ENCODE measurements at places on chromosomes 5 and 9. TPM values are rescaled to one million over a fixed set of nuclear protein-coding genes. Genes with fewer than 3 reads are reported as not detected.
A peak's percentile ranks its signal among the peaks of the same experiment; 100 is the strongest.

GRCh38 chr5:131615957-131616356 is 19.1 kb downstream of the RAPGEF6 start:
- DNase-seq: no peak

MZB1 gene
- total RNA-seq: 200 TPM

DNA sequence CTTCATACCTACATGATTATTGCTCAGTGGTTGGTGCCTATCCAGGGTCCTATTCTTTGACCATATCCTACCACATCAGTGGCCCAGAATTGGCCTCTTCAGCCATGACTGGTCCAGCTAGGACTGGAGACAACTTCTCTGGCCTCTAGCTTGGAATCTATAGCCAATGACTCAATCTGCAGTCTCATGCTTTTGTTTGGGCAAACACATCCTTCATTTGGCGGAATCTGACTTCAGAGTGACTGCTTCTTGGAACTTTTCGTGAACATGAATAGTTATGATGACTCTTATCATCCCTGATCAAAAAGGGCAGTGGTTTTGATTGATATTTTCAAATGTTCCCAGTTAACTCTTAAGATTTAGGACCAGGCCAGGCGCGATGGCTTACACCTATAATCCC is 134.1 kb downstream of the PAPPA start:
- no peak for DNase-seq

DNA sequence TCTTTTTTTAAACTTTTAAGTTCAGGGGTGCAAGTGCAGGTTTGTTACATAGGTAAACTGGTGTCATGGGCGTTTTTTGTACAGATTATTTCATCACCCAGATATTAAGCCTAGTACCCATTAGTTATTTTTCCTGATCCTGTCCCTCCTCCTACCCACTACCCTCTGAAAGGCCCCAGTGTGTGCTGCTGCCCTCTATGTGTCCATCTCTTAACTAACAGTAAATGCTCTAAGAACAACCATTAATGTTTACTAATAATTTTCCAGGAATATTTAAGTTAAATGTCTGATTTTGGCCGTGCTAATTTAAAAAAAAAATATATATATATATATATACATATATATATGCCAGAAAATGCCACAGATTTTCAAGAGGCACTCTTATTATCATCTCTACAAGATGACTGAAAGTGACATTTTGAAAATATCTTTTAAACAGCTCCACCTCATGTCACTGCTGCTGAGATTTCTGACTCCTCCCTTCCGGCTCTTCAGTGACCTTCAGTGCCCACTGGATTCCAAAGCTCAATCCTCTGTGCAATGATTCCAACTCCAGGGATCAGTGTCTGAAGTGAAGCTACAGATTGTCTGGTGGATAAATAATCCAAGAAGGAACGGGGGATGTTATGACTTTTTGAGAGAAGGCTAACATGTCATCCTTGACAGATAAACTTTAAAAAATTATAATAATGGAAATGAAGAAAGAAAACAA is 46.7 kb upstream of the HNRNPA0 start:
- no peak for DNase-seq

DNA sequence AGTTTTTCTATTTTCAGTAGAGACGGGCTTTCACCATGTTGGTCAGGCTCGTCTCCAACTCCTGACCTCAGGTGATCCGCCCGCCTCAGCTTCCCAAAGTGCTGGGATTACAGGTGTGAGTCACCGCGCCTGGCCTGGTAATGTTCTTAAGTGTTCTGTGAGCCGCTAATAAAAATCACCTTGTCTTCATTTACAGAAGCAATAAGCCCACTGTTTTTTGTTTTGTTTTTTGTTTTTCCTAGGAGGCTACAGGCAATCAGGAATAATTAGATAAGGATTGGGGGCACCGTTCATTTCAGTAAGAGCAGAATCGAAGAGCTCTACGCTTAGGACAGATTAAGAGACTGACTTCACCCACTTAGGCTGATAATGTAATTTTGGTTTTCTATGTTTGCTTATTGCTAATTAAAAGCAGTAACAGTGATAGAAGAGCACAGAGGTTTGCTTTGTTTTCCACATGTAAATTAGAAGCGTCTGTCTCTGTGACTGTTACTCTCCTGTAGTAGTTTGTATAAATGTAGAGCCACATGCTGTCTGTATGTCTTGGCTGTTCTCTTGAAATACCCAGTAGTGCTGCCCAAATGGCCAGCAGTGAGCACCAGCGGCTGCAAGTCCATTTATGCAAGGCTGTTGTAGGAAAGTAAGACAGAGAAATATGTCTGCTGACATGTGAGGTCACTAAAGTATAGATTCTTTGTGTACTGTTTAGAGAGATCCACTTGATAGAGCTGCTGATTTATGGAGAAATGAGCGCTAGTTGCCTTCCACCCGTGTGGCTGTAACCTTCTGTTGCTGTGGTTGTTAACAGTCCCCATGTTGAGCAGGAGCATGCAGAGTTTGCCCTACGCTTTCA is 30.5 kb downstream of the TRIO start:
- DNase-seq: no peak

DNA sequence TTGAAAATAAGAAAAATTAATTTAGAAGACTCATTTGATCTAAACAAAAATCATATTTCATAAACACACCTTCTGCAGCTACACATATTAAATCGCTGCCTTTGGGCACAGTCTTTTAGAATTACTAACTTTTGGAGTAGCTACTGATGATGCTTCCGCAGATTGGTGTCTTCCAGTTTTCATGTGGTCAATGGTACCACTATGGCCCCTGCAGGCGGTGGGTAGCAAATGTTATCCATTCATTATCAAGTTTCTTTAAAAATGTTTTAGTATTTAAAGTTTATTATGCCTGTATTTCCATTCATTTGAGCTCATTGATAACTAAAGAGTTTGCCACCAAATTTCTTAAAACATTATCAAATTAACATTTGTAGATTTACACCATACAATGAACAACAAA is 122.9 kb upstream of the GRAMD2B start:
- DNase-seq: no peak

- no peak for DNase-seq
Measured at GRCh38 chr5:109805472-109805871, 115.7 kb downstream of the MAN2A1 start.

DNA sequence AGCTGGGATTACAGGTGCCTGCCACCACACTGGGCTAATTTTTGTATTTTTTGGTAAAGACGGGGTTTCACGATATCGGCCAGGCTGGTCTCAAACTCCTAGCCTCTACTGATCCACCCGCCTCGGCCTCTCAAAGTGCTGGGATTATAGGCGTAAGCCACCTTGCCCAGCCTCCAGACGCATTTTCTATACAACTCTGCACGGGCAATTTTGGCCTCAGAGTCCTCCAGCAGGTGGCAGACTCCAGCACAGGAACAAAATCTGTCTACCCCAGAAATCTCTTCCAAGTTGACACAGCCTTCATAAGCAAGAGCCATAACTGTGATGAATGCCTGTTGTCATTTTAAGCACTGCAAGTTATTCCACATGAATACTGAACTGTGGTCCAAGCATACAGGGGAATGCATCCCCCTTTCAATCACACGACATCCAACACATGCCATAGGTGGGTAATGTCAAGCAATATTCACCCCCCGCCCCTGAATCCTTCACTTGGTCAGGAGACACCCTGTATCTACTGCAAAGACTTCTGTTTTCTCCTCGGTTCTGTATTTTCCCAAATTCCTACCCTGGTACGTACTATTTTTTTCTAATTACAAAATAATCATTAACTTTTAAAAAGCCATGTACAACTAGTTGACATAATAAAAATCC is 50.8 kb downstream of the ALDH7A1 start:
- DNase-seq: no peak

FANCC gene
- total RNA-seq: 11.3 TPM

DNA sequence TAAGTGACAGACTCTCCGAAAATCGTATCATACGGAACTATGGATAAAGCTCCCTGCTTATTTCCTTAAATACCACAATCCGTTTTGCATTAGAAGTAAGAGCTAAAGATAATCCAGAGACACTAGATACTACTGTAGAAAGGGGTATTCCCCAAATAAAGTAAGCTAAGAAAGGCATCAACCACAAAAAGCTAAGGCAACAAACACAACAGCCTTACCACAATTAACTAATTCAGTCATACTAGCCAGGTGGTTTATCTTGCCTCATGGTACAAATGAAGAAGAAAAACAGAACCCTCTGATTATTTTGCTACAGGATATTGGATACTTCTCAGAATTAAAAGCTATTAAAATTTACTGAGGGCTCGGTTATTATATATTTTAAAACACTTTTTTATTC is 14.1 kb downstream of the ERP44 start:
- DNase-seq: peak; percentile 71

PCDHGA6 gene
- total RNA-seq: 0.32 TPM

FLT4 gene
- total RNA-seq: 0.27 TPM

DNA sequence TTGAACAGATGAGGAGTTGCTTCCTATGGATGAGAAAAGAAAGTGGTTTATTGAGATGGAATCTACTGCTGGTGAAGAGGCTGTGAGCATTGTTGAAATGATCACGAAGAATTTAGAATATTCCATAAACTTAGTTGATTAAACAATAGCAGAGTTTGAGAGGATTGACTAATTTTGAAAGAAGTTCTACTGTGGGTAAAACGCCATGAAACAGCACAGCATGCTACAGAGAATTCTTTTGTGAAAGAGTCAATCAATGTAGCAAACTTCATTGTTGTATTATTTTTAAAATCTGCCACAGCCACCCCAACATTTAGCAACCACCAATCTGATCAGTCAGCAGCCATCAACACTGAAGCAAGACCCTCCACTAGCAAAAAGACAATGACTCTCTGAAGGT is 309.1 kb downstream of the SPOCK1 start:
- no peak for DNase-seq

DNA sequence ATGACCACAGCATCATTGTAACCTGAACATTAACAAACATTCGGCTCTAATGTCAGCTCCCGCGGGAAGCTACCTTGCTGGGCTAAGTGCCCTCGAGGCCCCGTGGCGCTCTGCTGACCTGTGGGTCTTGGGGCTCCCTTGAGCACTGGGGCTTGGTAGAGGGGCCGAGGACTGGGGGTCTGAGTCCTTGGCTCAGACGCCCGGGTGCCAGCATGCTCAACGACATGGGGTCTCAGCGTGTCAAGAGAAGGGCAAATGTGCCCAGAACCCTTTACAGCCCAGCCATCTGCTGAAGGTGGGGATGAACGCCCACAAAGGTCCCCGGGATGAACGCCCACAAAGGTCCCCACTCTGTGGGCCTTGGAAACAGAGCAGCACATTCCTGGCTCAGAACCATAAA is 39.7 kb upstream of the SARDH start:
- no peak for DNase-seq

DNA sequence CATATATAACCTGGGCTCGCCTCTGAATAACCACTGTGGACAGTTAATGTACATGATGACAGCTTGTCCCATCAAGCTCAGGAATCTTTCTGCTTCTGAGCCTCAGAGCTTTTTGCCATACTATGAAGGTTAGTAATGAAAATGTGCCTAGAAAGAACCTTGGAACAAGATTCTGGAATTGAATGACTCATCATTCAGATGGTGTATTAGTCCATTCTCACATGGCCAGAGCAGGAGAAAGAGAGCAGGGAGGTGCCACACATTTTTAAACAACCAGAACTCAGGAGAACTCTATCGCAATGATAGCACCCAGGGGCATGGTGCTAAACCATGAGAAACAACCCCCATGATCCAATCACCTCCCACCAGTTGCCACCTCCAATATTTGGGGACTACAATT is 542.1 kb downstream of the PRR16 start:
- DNase-seq: no peak

DNA sequence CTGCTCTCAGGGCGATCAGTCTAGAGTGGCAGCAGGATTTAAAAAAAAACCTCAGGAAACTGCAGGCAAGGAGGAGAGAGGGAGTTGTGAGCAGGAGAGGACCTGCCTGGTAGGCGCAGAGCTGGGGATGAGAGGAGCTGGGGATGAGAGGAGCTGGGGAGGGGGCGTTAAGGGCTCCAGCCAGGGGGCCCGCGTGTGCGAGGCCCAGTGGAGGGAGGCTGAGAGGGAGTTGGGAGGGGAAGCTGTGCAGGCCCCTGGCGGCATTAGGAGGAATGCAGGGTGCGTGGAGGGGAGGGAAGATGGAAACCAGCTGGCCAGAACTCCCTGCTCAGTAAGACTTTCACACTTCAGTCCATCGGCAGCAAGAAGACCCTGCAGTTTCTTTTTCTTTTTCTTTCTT is 45.2 kb upstream of the HMCN2 start:
- no peak for DNase-seq

DNA sequence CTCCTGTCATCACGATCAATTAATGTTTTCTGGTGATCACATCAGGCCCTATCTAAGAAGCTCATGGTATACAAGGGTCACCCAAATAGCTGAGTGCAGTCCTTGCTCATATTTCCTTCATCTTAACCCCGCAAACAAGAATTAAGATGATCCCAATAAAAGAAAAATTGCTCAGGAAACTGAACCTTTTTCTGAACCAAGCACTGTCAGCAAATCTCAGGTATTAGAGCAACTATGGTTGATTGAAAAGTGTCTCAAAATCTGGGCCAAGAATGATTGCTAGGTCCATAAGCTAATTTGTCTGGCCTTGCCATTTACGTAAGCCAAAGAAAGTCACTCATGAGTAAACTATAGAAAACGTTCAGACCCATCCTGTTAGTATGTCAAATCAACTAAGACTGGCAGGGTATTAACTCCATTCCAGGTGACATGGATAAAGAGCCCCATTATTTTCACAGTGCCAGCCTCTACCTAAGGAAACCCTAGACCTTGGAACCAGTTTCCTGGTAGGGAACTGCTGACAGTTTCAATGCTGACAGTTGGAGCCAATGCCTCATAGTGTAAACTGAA is 209.3 kb downstream of the DEPDC1B start:
- no peak for DNase-seq

DNA sequence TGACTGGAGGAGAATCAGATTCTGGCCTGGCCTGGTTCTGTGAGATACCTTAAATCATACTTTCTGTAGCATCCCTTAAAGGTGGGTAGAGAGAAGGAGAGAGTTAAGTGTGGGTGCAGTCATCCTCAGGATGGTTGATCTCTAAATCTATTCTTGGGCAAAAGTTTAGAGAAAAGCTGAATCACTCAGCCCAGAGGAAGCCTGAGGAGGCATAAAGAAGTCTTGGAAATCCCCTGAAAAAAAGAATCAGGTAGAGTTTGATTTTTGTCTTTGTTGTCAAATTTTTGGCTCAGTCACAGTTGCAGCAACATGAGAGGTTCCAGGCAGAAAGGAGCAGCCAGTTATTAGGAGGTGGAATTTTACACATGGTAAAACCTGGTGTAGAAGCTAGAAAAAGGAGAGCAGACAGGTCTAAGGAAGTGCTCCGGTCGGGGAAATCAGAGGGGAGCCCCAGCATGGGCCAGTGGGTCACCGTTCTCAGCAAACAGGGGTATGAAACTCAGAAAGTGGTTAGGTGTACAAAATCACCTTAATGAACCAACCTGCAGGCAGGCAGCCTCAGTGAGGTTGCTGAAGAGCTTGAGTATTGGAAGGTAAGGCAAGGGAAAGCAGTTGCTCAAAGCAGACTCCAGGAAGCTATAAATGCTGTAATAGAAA is 116.2 kb upstream of the CNTLN start:
- no peak for DNase-seq

DNA sequence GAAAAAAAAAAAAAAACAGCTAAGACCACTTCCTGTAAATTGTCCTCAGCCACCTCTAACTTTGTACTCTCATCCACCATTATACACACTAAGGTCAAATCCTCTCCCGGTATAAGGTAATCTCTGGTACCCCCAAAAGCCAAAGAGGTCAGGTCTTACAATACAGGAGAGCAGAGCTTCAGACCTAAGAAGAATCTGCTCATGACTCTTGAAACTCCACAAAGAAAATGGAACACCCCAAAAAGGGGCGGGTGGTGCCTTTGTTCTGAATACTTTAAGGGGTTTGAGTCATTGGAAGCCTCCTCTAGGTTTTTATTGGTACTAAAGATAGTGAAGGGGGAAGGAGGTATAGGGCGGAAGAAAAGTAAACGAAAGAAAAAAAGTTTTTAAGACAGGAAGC is 69.8 kb downstream of the COL15A1 start:
- no peak for DNase-seq

SHC3 gene
- total RNA-seq: 0.03 TPM
